Esophagus muscularis mucosa (tissue), 4 donors: ENCODE measurements at places on chromosomes 5 and 9. TPM values are rescaled to one million over a fixed set of nuclear protein-coding genes. Genes with fewer than 3 reads are reported as not detected.

GRCh38 chr5:128669803-128670202, 131.8 kb upstream of the FBN2 start:
- H3K4me1 ChIP-seq: no peaks in the 10 kb centered on the region
- H3K27ac ChIP-seq: no peak overlapping the region

- no peaks in the 10 kb centered on the region for H3K4me1 ChIP-seq
- H3K27ac ChIP-seq: no peak overlapping the region
- H3K36me3 ChIP-seq: no peaks in the 10 kb centered on the region
- H3K4me3 ChIP-seq: no peak overlapping the region
- DNase-seq: no peak
- no peaks in the 10 kb centered on the region for H3K27me3 ChIP-seq
These were observed 43.0 kb upstream of the HTR4 start for GRCh38 chr5:148697180-148697808.

DNA sequence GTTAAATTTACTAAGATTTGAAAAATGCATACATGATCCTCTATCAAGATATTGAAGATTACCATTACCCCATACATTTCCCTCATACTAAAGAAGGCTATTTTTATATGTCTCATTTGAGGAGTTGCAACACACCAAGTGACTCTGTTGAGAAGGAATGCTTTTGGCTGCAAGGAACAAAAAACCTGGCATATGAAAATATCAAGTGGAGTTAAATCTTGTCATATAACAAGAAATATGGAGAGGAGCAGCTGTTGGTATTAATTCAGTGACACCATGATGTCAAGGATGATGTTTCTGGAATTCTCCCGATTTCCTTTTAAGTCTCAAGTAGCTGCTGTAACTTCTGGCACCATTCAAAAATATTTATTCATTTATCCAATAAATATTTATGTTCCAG, 193.8 kb downstream of the CSNK1G3 start:
- H3K27ac ChIP-seq: peak overlapping the region; percentile 33
- no peaks in the 10 kb centered on the region for H3K36me3 ChIP-seq
- DNase-seq: no peak
- peaks cover 43% of the 10 kb centered on the region for H3K4me1 ChIP-seq
- H3K27me3 ChIP-seq: no peaks in the 10 kb centered on the region

- H3K4me3 ChIP-seq: no peak overlapping the region
- DNase-seq: peak; percentile 68
- H3K27me3 ChIP-seq: no peaks in the 10 kb centered on the region
- H3K27ac ChIP-seq: no peak overlapping the region
These were observed 64.3 kb downstream of the GOLM1 start for GRCh38 chr9:86034863-86035734.

GRCh38 chr5:126462239-126463014, 39.2 kb downstream of the GRAMD2B start:
- peaks cover 15% of the 10 kb centered on the region for H3K4me1 ChIP-seq
- peaks cover 20% of the 10 kb centered on the region for H3K36me3 ChIP-seq
- no peak overlapping the region for H3K27ac ChIP-seq
- no peak for DNase-seq
- H3K27me3 ChIP-seq: no peaks in the 10 kb centered on the region

DNA sequence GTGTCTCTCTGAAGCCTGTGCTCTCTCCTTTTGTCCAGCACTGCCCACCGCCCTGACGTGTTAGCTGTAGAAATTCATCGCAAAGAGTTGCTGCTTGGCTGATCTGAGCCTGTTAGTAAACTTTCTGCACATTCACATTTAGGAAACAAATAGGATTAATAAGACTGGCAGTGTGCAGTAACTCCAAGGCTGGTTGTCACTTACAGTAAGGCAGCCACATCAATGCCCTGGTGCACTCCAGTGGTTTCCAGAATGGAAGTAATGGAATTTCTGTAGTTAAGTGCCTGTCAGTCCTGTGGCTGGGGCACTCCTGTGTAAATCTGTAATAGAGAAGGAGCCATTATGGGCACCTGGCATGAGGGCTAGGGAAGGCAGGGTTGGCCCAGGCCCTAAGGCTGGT, 70.6 kb downstream of the DOCK2 start:
- no peaks in the 10 kb centered on the region for H3K4me1 ChIP-seq
- H3K4me3 ChIP-seq: no peak overlapping the region
- H3K36me3 ChIP-seq: no peaks in the 10 kb centered on the region

GFPT2 gene
- 35.3 TPM for total RNA-seq

KCNMB1 gene
- 81.0 TPM for total RNA-seq
